ENCODE measurements at places on chromosomes 1 and 21.

GRCh38 chr1:61757950-61758349, 15.7 kb downstream of the PATJ start:
- DNase-seq: peak; percentile 57

DNA sequence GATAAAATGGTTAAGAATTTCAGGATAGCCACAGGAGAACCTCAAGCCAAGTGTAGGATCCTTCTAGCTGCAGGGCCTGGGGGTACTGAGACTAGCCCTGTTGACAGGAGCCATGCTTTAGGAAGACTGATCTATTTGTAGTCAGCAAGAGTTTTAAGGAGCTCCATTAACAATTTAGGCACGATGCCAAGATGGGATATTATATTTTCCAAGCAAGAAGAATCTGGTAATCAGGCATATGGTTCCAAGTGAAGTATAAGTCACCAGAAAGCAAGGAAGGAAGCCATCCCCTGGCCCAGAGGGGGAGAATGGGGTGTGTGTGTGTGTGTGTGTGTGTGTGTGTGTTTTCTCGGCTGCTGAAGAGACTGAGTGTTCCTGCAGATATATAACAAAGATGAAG, 7.0 kb downstream of the IFNAR2 start:
- DNase-seq: peak; percentile 29

GRCh38 chr1:165426745-165427144, 18.2 kb downstream of the RXRG start:
- no peak for DNase-seq

- peak; percentile 4 for DNase-seq
Measured at GRCh38 chr1:71964188-71964587, 318.2 kb downstream of the NEGR1 start.

- DNase-seq: no peak
Measured at GRCh38 chr1:75954586-75954985, 22.4 kb upstream of the ASB17 start.

- peak; percentile 47 for DNase-seq
Measured at GRCh38 chr1:186682736-186683135, 2.5 kb upstream of the PTGS2 start.

DNA sequence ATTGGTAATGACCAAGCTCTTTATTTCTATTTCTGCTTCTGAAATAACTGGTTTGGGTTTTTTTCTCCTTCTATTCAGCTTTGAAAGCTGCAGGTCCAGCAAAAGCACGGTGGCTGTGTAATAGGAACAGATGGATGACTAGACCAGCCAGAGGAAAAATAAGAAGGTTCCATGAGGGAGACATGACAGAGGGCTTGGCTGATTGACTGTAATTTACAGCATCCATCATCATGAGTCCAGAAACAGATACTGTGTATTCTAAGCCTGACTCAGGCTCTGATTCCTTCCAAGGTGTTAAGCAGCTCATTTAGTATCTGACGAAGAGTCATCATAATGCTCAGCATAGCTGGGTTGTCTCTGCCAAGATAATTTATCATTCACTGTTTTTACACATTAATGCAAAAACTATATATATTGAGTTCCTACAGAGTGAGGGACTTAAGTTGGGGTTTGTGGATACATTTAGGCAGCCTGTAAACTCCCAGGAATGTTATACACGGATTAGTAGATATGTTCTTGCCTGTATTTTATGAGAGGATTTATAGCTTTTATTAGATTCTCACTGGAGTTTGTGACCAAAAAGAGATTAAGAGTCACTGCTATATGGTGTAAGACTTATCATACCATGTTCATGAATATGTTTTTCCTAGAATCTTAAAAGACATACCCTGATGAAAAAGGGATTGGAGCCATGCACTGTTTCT, 72.6 kb downstream of the SGIP1 start:
- peak; percentile 74 for DNase-seq

DNA sequence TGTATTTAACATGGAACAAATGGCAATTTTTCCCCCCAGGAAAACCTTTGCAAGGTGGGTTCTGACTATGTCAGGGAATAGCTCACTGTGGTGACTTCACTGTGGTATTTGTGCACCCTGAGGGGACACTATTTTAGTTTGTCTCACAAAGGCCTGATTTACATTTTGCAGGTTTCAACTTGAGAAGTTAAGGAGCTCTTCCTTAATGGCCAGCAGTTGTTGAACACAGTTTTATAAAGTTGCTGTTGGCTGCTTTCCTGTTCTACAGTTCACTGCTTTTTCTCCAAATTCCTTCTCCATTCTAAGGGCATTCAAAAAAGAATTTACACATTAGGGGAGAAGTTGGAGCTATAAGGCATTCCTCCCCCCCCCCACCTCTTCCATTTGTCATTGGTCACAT, 4.6 kb downstream of the LAMC1 start:
- DNase-seq: no peak

DNA sequence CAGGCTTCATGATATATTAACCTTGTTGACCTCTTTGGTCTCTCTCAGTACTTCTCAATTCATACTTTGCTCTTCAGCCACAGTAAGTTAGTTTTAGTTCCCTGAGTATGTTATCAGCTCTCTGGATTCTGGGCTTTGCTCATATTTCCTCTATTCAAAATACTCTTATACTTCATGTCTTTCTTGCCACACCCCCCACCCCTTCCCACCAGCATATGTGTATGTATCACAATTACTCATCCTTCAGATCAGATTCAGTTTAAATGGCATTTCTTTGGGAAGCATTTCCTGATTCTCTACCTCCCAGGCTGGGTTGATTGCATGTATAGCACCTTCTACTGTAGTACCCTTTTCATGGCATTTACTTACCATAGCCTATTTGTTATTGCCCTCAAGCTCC, 28.3 kb downstream of the SLC30A7 start:
- DNase-seq: peak; percentile 59

Data from fibroblast of skin of right quadriceps (primary cell).